ENCODE measurements at places on chromosomes 2 and 18.

- no peak for ATAC-seq
Measured at GRCh38 chr2:53422979-53423378, 344.6 kb upstream of the CHAC2 start.

- no peak for ATAC-seq
Measured at GRCh38 chr2:54646170-54646927, 77.1 kb upstream of the EML6 start.

DNA sequence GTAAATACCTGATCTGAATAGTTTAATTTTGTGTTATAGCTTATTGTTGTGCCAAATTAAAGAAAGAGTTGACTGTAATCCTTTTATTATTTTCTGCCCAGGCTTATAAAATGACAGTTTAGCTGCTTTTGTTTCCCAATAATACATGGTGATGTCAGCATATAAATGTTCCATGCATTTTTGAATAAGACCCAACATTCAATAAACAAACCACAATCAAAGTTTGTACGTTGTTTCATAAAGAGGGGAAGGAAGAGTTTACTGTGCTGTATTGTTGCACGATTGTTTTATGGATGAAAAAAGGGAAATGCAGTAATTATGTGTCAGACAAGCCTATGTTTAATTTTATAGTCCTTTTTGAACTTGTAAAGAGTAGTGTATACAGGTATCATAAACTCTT, 177.2 kb upstream of the SCN7A start:
- no peak for ATAC-seq

DNA sequence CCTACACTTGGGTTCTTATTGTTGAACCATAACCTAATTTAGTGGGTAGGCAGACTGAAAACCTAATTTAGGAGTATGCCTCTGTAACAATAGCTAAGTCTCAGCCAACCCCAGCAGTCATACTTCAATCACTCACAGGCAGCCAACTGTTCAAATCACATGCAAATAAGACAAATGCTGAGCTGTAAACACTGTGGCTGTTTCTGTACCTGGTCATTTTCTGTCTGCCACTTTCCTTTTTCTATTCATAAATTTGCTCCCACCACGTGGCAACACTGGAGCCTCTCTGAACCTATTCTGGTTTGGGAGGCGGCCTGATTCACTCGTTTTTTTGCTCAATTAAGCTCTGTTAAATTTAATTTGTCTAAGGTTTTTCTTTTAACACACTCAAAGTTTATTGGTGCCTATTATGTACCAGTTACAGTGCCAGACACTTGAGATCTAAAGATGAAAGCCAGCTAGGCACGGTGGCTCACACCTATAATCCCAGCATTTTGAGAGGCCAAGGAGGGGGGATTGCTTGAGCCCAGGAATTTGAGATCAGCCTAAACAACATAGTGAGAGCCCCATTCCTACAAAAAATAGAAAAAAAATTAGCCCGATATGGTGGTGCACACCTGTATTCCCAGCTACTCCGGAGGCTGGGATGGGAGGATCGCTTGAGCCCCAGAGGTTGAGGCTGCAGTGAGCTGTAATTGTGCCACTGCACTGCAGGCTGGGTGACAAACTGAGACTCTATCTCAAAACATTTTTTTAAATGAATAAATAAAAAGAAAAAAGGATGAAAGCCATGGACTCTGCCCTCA, 41.1 kb downstream of the THNSL2 start:
- ATAC-seq: no peak

DNA sequence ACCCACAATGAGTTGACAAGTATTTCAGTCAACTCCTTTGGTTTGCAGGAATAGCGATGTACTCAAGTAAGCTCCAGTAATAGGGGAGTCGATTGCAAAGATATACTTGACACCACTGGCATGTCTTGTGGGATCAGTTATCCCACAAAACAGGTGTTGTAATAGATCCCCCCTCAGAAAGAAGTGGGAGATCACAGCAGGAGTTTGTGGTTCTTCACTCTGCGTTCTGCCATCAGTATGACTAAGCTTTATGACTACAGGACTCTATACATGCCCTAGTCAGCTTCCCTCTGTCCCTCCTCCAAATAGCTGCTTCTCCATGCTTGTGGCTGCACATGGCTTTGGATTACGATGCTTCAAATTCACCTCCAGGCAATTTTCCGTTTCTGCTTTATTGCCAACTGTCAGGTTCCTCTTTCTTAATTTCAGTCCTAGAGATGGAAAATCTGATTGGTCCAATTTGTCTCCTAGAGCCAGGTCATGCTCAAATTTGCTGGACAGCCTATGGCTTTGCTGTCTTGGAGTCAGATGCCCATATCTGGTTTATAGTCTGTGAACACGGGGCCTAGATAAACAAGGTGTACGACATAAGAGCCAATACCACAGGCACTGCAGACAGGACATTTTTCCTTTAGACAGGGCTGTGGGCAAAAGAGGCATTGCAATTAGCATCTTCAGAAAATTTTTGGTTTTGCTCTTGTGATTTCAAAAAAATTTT, 221.7 kb downstream of the PAX3 start:
- ATAC-seq: no peak

GRCh38 chr18:13878857-13879256, 36.5 kb downstream of the MC2R start:
- no peak for ATAC-seq

DNA sequence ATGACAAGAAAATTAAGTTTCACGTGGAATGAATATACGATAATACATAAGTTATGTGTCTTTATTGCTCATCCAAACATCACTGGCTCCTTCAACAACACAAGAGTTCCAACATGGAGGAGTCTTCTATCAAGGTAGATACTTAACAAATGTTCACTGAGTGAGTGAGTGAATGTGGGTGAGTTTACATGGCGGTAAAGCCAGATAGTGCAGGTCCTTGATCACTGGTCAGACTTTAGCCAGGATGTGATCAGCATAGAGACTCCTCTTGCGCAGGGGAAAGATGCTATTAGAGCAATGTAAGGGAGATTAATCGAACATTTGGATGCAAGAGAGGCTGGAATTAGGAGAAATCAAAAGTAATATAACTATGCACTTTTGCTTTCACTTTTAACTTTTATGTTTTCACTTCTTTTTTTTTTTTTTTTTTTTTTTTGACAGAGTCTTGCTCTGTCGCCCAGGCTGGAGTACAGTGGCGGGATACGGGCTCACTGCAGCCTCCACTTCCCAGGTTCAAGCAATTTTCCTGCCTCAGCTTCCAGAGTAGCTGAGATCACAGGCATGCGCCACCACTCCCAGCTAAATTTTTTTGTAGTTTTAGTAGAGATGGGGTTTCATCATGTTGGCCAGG, 249.0 kb upstream of the ID2 start:
- no peak for ATAC-seq

GRCh38 chr2:161586517-161587167, 37.6 kb upstream of the SLC4A10 start:
- ATAC-seq: no peak

DNA sequence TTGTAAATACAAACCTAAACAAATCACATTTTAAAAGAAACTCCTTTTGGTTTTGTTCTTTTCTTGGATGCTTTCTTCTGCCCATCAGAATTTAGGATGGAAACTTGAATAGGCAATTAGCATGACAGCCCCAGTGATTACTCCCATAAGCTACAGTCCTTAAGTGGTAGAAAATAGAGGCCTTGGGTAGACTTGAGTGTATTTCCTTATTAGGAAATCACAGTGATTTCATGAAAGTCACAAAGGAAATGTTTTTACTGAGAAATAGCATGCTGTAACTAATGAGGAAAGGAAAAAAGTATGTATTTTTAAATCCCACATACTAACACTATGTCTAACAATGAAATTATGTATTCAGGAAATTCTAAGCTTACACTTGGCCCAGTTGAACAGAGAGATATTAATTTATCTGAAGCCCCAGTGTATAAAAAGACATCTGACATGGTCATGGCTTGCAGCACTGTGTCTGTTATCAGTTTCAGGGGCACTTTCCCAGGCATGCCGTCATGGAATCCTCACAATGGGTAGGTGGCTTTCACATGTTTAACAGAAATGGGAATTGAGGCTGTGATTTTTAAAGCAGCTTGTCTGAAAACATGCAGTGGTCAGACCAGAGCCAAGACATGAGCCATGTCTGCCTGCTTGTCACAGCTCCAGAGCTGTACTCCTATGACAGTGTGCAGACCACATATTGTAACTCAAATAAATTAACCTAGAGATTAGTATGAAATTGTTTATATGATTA, 79.7 kb upstream of the TRIB2 start:
- ATAC-seq: no peak

GRCh38 chr2:3110994-3111666, 266.5 kb downstream of the EIPR1 start:
- ATAC-seq: no peak

DNA sequence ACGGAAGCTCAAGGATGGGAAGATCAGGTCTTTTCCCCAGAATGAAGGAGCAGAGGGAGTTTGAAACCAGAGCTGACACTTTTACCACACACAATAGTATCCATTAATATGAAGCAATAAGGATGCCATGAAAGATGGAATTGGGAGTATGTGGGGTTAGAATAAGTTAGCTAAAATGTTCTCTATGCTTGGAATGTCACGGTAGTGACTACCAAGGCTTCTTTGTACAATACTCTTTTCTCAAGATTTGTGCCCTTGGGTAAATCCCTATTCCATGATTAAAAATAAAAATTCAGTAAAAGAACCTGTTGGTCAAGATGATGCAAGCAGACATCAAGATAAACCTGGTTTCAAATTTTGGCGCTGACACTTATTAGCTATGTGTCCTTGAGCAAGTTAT, 75.0 kb downstream of the NRXN1 start:
- no peak for ATAC-seq

- ATAC-seq: no peak
Measured at GRCh38 chr2:2933426-2933825, 444.2 kb downstream of the EIPR1 start.

GRCh38 chr2:171832489-171832888, 61.6 kb downstream of the SLC25A12 start:
- ATAC-seq: no peak

GRCh38 chr2:60474301-60474700, 79.2 kb downstream of the BCL11A start:
- no peak for ATAC-seq

- ATAC-seq: no peak
Measured at GRCh38 chr2:68807821-68808266, 63.4 kb downstream of the BMP10 start.

DNA sequence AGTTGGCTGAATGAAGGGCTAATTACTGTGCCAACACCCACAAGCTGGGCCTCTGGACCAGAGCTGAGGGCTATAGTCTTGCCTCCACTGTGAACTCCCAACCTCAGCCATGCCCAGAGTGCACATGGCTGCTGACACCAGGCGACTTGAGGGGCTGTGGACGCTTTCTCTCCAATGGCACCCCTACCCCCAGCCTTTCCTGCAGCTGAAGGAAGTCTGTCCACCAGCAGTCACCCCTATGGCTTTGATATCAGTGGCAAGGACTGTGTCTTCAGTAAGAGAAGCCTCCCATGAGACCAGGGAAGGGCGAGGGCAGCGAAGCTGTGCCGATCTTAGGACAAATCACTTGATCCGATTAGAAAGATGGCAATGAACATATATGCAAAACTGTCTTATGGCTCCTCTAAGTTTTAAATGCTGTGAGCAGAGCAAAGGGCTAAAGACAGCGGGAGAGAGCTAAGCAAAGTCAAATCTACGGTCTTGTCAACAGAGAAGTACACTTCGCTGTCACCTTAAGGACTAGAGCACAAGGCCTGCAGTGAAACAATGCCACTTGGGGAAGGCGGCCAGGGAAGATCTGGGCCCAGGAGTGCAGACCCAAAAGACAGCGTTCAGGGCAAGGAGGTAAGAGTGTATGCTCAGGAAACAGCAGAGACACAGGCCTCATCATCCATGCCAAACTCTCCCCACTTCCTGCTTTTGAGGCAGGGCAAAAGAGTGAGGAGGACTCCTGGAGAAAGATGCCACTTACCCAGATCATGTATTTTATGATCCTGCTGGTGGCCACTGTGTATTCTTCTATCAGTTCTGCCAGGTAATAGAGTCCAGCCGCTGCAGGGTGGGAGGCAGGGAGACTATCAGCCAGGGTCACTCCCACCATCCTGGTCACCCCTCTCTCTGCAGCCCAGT, 1.5 kb downstream of the TEX261 start:
- ATAC-seq: no peak

DNA sequence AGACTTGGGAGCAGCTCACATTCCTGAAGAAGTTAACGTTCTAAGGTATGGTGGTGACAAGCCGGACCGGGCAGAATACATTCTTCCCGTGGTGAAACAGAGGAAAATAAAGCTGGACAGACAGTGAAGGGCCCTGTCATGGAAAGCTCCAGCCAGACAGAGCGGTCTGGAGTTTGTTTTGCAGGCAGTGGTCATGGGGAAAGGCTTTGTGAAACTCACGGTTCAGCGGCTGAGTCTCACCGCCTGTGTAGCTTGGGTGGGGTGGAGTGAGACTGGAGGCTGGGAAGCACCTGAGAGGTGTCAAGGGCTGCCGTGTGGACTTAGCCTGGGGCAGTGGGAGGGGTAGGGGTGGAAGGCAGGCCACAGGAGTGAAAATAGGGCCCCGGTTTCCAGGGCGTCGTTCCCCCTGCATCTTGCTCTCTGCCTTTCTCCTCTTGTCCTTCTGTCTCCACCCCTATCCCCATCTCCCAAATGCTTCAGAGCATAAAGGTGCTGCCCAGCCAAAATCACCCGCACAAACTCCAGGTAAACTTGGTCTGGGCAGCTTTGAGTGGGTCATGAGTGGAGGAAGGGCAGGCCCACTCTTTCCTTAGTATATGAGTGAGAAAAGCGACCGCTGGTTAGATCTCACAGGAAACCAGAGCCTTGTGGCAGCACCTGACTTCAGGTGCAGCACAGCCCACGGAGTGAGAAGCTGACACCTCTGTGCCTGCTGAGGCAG, 11.4 kb upstream of the SLC20A1 start:
- ATAC-seq: no peak

DNA sequence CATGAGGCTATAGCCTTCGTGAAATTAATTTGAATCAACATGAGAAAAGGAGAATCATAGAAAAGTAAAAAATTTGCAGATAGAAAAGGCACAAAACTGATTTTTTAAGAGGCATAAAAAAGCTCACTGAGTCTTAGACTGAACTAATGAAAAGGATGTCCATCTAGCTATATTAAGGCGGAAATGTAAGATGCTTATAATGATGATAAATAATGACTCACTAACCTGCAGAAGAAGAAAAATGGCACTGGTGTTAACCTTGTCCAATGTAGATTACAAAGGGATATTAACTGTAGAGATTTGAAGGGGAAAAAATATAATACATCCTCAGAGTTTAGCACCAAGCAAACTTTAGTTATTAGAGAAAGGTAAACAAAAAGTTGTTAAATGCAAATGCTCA, 1098.0 kb upstream of the DDX18 start:
- ATAC-seq: no peak

- no peak for ATAC-seq
Measured at GRCh38 chr2:67290451-67291290, 106.5 kb upstream of the ETAA1 start.

GRCh38 chr2:72112981-72113846, 34.4 kb downstream of the CYP26B1 start:
- ATAC-seq: no peak

DNA sequence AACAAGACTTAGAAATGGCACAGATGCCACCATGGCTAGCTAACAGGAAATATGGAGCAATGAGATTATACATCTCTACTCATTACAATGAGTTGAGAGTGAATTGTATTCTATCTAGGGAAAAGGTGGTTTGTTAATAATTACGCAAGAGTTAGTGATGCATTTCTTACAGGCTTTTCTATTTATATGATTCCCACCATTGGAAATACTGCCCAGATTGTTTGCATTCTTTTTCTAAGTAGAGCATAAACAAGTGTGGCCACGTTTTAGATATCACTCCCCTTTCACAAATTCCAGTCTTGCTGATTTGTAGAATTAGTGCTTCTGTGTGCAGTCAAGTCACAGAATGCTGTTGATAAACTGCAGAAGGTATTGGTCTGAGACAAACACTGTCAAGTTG, 56.6 kb downstream of the ZNF804A start:
- ATAC-seq: no peak

Measured in gastroesophageal sphincter (tissue), 4 donors.